Stimulated activated CD8-positive, alpha-beta memory T cell treated with anti-CD3 and anti-CD28 coated beads, Interleukin-15, amount 100 ng/mL, for 24 hours (primary cell): ENCODE measurements at places on chromosomes 5 and 9.

GRCh38 chr9:72322678-72323077 is 42.3 kb downstream of the ZFAND5 start:
- DNase-seq, result no peak

- no peak for DNase-seq
These were observed 19.3 kb downstream of the PUM3 start for GRCh38 chr9:2824564-2824963.

- DNase-seq, result no peak
These were observed 1.6 kb downstream of the DMXL1 start for GRCh38 chr5:119072496-119072895.

GRCh38 chr5:102682101-102682647 is 72.9 kb upstream of the PAM start:
- DNase-seq, result no peak

- DNase-seq, result no peak
These were observed 188.2 kb downstream of the ARRDC3 start for GRCh38 chr5:91194824-91195381.

DNA sequence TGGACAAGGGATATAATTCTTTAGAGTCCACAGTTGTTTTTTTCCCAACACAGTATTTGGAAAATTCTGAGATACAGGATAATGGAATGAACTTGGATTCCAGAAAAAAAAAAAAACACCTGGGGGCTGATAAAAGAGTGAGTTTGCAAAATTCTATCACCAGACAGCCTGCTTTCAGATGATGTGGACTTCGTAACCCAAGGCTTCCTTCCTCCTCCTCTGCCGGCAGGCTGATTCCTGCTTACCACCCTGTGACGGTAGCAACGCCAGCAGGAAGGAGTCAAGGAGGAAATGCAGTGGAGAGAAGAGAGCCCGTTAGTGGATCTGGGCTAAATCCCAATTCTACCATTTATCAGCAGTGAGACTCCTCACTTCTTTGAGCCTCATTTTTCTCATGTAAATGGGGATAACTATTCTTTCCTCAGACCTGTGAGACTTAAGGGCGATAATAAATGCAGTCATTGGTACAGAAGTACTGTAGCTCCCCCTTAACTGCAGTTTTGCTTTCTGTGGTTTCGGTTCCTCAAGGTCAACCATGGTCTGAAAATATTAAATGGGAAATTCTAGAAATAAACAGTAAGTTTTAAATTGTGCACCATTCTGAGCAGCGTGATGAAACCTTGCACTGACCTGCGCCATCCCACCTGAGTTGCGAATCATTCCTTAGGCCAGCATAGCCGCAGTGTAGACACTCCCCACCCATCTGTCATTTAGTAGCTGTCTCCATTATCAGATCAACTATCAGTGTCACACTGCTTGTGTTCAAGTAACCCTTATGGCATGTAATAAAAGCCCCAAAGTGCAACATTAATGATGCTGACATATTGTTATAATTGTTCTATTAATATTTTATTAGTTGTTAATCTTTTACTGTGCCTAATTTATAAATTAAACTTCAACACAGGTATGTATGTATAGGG is 71.4 kb downstream of the DCP2 start:
- no peak for DNase-seq

- DNase-seq, result no peak
These were observed 40.6 kb downstream of the PHAX start for GRCh38 chr5:126641387-126641786.

DNA sequence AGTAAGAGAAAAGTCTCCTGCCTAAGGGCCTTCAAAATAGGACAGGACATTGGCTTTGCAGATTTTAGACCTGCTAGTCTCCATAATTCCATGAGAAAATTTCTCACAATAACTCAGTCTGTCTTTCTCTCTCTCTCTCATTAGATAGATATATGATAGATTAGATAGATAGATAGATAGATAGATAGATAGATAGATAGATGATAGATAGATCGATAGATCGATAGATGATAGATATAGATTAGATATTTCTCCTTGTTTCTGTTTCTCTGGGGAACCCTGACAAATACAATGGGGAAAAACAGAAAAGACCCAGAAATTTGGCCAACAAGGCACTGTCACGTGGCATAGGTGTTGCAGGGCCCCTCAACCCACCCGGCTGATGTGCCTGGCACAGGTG is 84.4 kb upstream of the ALDH1B1 start:
- DNase-seq, result no peak

DNA sequence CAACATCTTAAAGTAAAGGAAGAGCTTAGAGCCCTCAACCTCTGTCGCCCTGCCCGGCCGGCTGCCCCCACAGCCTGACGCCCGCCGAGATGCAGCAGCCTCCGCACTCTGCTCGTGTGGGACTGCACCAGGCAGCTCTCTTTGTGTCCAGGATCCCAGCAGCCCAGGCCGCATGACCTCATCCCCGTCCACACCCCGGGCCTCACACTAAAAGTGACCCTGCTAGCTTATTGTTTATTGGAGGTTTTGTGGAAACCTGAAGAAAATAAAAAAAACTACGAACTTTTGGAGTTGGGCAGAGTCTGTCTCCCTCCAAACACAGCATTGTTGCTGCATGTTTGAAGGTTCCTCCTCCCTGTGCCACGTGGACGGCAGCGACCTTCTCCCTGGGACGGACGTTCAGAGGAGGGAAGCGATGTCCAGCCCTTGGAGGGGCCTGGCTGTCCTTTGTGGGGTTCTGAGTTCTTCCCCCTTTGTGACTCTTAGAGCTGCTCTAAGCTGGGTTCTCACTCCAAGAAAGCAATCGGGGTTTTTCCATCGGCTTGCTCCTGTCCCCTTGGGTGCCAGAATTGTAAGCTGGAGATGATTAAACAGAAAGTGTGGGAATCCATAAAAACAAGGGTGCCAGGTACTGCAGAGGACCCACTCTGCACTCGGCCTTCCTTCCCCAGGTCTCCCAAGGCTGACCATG is 103.5 kb upstream of the COL5A1 start:
- DNase-seq, result no peak

DNA sequence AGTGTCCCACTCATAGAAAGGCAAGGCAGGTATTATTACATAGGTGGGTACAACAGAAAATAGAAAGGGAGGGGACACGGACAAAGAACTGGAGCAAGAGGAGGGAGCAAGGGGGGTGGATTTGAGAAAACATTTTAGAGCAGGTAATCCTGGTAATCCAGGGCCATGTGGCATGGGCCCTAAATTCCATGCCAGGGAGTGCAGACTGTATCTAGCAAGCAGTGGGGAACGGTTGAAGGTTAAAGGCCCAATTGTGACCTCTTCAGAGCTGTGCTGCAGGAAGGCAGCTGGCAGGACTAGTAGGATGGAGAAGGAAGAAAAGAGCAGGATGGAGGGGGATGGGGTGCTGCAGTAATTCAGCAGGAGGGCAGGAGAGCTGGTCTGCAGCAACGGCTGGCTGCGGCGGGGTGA is 75.2 kb downstream of the PDE6A start:
- no peak for DNase-seq

DNA sequence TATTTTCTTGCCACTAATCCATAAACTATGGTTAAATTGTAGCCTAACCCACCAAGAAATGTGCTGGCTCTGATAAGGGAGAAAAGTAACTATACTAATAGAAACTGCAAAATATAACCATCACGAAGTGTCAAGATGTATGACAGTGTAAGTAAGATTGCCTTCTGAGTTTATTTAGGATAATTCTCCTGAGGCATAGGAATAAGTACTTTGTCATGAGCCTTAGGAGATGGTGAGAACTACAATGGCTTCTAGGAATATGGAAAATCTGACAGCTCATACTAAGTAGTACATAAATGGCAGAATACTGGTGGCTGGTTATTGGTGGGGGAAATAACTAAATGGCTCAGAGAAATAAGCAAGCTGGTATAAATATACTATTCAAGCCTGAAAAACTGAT is 543.9 kb downstream of the PRR16 start:
- no peak for DNase-seq

DNA sequence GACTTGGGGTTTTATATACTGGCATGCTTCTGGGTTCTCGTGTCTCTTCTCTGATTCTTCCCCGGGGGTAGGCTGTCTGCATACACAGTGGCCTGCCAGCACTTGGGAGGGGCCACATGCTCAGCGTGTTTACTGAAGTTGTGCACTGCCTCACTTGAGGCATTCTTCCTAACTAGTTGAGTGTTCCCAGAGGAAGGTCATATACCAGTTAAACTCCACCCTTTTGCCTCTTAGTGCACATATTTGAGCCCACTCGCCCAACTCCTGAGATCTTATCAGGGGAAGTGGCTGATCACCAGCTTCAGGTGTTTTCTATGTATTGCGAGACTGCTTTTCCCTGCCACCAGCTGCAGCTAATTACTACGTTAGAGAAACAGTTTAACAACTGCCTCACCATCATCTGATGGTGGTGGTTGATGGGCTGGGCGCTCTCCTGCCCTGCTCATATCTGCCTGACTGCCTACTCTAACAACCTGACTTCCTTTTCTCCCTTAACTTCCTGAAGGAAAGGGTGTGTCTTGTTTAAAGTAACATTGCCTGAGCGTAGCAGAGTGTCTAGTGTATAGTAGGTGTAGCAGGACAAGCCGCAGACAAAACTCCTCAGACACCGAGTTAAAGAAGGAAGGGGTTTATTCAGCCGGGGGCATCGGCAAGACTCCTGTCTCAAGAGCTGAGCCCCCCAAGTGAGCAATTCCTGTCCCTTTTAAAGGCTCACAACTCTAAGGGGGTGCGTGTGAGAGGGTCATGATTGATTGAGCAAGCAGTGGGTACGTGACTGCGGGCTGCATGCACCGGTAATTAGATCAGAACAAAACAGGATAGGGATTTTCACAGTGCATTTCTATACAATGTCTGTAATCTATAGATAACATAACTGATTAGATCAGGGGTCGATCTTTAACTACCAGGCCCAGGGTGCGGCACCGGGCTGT is 60.1 kb upstream of the CLINT1 start:
- no peak for DNase-seq

DNA sequence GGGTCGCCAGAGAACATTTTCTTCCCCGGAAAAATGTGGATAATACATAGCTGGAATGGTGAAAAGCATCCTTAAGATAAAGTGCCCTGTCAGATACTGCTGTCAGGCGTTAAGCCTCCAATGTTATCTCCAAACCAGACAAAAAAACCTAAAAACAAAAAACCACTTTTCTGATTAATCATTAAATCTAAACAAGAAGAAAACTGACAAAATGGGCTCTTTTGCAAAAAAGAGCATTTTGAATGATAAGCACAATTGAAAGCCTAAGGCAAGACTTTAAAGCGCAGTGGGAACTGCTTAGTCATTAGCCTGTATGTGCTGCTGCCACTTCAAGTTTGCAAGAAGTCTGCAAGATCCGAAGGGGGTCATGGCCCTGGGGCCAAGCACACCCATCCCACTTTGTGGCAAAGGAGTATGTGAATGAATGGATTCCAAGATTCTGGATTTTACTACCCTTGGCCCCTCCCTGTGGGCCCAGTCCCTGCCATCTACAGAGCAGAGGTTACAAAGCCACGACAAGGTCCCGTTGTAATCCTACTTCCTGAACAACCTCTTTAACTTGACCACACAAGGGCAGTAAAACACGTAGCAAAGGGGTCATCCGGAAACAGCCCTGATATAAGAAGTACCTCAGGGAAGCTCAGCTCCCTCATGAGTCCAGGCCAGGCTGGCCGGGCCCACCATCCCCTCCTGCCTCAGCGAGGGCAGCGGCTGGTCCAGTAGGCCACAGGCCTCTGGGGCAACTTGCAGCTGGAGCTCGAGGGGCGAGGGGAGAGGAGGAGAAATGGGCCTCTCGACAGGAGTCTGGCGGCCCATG is 29.7 kb downstream of the SHB start:
- no peak for DNase-seq

DNA sequence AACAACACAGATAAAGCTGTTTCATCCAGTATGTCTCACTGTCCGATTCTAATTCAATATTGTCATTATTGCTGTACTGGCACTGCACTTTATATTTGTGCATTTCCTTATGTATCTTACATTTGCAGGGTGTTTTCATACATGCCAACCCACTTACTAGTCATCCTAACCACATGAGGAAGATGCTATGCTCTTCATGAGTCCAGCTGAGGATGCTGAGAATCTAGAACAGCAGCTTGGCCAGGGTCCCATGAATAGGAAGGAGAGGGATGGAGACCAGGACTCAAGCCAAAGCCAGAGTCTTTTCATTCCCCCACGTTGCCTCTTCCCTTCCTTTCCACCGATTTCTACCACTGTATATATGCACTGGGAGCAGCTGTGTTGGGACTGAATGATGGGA is 292.8 kb upstream of the KLF4 start:
- DNase-seq, result no peak

- DNase-seq, result no peak
These were observed 179.2 kb downstream of the FGF18 start for GRCh38 chr5:171598641-171599152.

GRCh38 chr9:130659699-130660248 is 4.6 kb upstream of the PRDM12 start:
- DNase-seq, result no peak

DNA sequence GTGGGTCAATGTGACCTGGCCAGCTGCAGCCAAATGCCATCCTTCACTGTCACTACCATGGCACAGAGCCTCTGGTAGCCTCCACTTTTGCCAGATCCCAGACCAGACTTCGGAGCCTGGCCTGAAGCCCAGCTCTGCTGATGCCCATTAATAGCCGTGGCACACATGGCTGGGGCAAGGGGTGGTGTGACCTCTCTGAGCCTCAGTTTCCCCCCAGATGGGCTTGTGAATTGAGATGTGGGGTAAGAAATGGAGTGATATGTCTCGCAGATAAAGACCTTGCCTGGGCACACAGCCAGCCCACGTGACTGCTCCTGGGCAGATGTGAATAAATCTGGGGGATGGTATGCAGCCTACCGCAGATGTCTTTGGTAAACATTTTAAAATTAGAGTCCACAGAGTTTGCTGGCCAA is 13.9 kb downstream of the SUSD3 start:
- no peak for DNase-seq

GRCh38 chr9:852539-852938 is 11.0 kb downstream of the DMRT1 start:
- no peak for DNase-seq

- DNase-seq, result no peak
These were observed 1.2 kb downstream of the TTC33 start for GRCh38 chr5:40754381-40755092.

GRCh38 chr5:149656576-149657182 is 73.4 kb upstream of the PPARGC1B start:
- no peak for DNase-seq

GRCh38 chr5:79093762-79094161 is 17.8 kb upstream of the BHMT start:
- no peak for DNase-seq

GRCh38 chr5:167065794-167066193 is 1225.7 kb upstream of the WWC1 start:
- no peak for DNase-seq

- DNase-seq, result no peak
These were observed 102.4 kb upstream of the RFX3 start for GRCh38 chr9:3628239-3628638.

GRCh38 chr9:137158625-137159024 is 11.2 kb downstream of the LRRC26 start:
- no peak for DNase-seq

- DNase-seq, result no peak
These were observed 92.0 kb downstream of the SV2C start for GRCh38 chr5:76175051-76175666.

DNA sequence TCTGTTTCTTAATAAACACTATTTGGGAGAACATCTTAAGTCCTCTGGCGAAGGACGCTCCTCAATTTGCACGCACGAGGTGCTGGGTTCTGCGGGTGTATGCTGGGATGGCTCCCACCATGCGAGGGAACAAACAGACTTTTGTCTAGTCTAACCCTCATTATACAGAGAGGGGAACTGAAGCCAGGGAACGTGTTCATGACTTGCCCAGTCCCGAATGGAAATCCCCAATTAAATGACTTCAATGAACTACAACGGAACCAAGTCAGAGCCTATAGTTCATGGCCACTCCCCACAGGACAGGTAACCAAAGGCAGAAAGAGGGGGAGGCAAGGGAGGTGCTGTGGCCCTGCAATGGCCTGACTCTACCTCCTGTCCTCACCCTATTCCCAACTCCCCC is 9.3 kb downstream of the TLE1 start:
- DNase-seq, result no peak
